ENCODE measurements at places on chromosomes 11 and 22. TPM values are rescaled to one million over a fixed set of nuclear protein-coding genes. Genes with fewer than 3 reads are reported as not detected.

The SULT4A1 gene
- 4.7 TPM for polyA plus RNA-seq

The HTR3A gene
- polyA plus RNA-seq, result 5.8 TPM

The ACAD8 gene
- polyA plus RNA-seq, result 42.8 TPM

The BACE1 gene
- polyA plus RNA-seq, result 1.9 TPM

The DERL3 gene
- polyA plus RNA-seq, result 16.6 TPM

The GRM5 gene
- 0.12 TPM for polyA plus RNA-seq

The ABTB2 gene
- polyA plus RNA-seq, result 3.1 TPM

The PRDM11 gene
- polyA plus RNA-seq, result 0.97 TPM

The APOA4 gene
- not detected for polyA plus RNA-seq

The JAML gene
- polyA plus RNA-seq, result 1.0 TPM

The PDE3B gene
- 4.3 TPM for polyA plus RNA-seq

The IL10RA gene
- not detected for polyA plus RNA-seq

The OR5A2 gene
- not detected for polyA plus RNA-seq

The OR1S1 gene
- not detected for polyA plus RNA-seq

The SCUBE2 gene
- 0.47 TPM for polyA plus RNA-seq

The CBLIF gene
- polyA plus RNA-seq, result not detected

The PTGDR2 gene
- 0.57 TPM for polyA plus RNA-seq

Data from GM23338 (cell line).